ENCODE measurements at places on chromosomes 5 and 9. TPM values are rescaled to one million over a fixed set of nuclear protein-coding genes. Genes with fewer than 3 reads are reported as not detected.

The SPINK4 gene
- not detected for polyA plus RNA-seq

The TMEM252 gene
- not detected for polyA plus RNA-seq

The WDR38 gene
- not detected for polyA plus RNA-seq

The ADGRD2 gene
- not detected for polyA plus RNA-seq

The DRD1 gene
- not detected for polyA plus RNA-seq

The ITGA1 gene
- polyA plus RNA-seq: 1.2 TPM

The CARTPT gene
- not detected for polyA plus RNA-seq

GRCh38 chr5:57902095-57902494, 419.5 kb upstream of the ACTBL2 start:
- no peak overlapping the region for H3K27ac ChIP-seq
- no peaks in the 10 kb centered on the region for H3K4me1 ChIP-seq
- DNase-seq: no peak
- H3K4me3 ChIP-seq: no peak overlapping the region
- H3K27me3 ChIP-seq: no peaks in the 10 kb centered on the region
- H3K36me3 ChIP-seq: no peaks in the 10 kb centered on the region

DNA sequence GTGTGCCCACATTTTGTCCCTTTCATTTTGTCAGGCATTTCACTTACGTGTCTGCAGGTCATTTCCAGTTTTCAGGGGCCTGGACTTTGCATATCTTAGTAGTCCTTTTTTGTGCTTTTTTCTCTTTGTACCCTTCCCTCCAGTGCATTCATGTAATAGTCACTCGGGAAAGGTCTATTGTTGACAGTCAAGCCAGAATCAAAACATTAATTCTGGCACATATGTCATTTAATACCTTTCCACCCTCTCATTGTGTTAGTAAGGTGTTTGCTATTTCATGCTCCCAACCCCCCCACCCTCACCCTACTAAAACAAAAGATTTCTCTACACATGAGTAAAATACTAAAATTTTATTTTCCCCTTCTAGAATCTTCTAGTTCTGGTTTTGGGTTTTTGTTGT, 42.7 kb downstream of the UGCG start:
- H3K27me3 ChIP-seq: no peaks in the 10 kb centered on the region
- H3K27ac ChIP-seq: no peak overlapping the region
- H3K4me3 ChIP-seq: no peak overlapping the region
- no peak for DNase-seq
- H3K36me3 ChIP-seq: peaks cover 4% of the 10 kb centered on the region

DNA sequence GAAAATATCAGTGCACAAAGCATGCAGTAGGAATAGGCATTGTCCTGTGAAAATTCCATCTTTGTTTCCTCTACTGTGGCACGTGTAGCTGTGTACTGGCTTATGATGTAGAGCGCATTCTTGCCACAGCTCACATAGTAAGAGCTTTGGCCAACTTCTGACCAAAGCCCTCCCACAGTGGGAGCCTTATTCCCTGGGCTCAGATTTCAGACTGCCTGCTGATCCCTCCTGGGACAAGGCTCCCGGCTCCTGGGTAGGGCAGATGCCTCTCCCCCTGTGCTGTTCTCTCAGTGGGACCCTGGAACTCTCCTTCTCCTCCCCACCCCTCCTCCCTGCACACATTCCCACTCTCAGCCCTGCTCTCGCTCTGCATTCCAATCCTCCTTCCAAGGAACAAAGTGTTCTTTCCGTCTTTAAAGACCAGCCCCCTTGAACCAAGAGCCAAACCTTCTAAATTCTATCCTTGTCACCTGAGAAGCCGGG, 17.5 kb downstream of the LCP2 start:
- no peaks in the 10 kb centered on the region for H3K27me3 ChIP-seq
- H3K27ac ChIP-seq: no peak overlapping the region
- no peak overlapping the region for H3K4me3 ChIP-seq

DNA sequence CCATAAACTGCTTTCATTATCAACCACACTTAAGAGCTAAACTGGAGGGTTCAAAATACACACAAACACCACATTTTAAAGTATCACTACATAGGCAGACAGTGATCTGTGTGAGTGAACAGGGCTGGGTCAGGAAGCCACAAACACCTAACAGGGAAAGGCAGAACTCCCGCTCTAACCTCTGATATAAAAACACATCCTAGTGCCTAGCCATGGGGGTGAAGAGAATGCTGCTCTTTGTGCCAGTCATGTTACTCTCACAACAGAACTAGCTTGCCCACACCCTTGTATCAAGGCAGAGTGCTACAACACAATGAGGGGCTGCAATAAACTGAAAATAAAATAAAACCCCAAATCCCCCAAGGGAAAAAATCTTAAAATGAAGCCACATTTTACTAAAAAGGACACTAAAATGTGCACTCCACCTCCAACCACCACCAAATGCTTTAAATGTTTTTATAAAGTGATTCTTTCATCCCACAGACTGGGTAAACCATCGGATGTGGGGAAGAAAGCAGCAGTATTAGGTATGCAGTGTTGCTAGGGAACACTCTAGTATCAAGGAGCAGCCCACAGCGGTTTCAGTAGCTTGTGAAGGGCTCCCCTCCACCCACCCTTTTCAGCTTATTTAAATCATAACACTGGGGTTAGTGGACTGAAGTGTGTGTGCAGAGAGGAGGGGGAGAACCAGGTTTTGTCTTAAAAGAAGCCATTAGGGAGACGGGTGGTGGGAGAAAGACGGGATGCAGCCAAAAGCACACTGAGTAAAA, 64.5 kb downstream of the TMEM161B start:
- no peak overlapping the region for H3K27ac ChIP-seq
- H3K4me1 ChIP-seq: no peaks in the 10 kb centered on the region
- no peak overlapping the region for H3K4me3 ChIP-seq

DNA sequence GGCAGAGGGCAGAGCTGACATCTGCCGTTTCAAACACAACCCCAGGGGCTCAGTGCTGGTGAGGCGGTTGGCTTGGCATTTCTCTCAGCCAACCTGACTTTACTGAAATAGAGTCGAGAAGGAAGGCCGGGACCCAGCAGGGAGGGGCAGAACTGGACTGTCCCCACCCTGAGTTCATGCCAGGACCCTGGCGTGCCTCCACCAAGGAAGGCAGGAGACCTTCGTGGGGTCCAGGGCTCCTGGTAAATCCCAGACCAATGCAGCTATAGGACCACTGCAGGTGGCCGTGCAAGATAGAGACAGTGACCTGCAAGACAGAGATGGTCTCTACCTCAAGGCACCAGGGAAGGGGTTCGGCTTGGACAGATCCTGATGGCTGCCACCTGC, 132.9 kb downstream of the ROR2 start:
- no peak for DNase-seq
- H3K27ac ChIP-seq: no peak overlapping the region
- no peak overlapping the region for H3K4me3 ChIP-seq
- H3K27me3 ChIP-seq: no peaks in the 10 kb centered on the region
- H3K4me1 ChIP-seq: no peaks in the 10 kb centered on the region

DNA sequence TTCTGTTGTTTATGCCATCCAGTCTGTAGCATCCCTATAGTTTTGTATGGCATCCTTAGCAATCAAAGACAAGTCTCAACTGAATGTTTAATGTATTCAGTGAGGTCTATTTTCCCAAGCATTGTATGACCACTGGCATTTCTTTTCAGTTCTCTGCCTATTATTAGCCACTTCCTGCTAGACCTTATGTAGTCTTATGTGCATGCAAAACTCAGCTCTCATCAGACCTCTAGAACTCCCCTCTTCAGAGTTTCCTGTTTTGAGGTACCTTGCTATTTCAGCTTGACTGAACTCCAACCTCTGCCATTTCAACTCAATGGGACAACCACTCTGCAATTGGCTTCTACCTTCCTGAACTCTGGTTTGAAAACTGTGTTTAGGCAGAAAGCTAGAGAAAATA, 113.2 kb downstream of the SLC25A46 start:
- DNase-seq: no peak
- no peak overlapping the region for H3K27ac ChIP-seq
- no peaks in the 10 kb centered on the region for H3K27me3 ChIP-seq
- no peaks in the 10 kb centered on the region for H3K4me1 ChIP-seq
- H3K4me3 ChIP-seq: no peak overlapping the region
- no peaks in the 10 kb centered on the region for H3K36me3 ChIP-seq

GRCh38 chr5:117953272-117953671, 1035.1 kb downstream of the DTWD2 start:
- no peaks in the 10 kb centered on the region for H3K4me1 ChIP-seq
- no peak for DNase-seq
- no peak overlapping the region for H3K4me3 ChIP-seq
- H3K27ac ChIP-seq: no peak overlapping the region
- no peaks in the 10 kb centered on the region for H3K27me3 ChIP-seq
- H3K36me3 ChIP-seq: no peaks in the 10 kb centered on the region

DNA sequence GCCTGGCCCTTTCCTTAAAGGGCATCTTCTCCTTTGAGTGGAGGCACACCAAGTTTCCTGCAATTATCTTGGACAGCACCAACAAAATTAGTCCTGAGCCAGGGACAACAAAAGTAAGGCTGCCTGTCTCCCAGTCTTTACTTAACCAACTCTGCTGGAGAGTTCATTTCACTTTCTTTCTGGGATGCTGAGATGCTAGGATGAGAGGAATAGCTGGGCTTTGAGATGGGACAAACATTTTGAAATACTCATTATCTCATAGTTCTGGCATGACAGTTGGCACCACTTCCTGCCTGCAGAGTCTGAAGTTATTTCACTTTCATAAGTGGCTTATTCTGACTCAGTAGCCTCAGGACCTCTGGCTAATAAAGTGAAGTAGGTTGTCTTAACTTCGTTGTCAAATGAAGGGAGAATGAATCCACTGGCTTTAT, 157.0 kb downstream of the C9orf152 start:
- peaks cover 1% of the 10 kb centered on the region for H3K36me3 ChIP-seq
- no peaks in the 10 kb centered on the region for H3K27me3 ChIP-seq
- peak overlapping the region; percentile 98 for H3K27ac ChIP-seq

DNA sequence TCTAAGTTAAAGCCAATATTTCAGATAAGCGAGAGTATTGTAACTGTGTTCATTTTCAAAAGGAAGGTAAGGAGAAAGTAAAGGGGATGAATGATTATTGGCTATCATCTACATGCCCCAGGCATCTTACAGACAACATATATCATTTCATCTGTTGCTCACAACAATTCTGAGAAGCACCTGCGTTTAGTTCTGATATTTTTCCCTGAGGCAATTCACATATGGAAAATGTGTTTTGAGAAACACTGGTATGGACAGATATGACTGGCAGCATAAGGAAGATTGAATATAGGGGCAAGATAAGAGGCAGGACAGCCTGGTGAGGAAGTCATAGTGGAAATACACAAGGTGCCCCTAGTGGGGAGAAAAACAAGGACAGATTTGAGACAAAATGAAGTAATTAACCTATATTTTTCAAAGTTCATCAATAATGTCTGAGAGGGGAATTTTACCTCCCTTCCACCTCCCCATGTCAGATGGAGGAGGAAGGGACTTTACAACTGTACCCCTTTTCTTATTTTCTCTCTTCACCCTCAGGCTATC, 87.7 kb upstream of the TRIM32 start:
- no peaks in the 10 kb centered on the region for H3K27me3 ChIP-seq
- no peak overlapping the region for H3K4me3 ChIP-seq
- H3K36me3 ChIP-seq: no peaks in the 10 kb centered on the region
- DNase-seq: no peak
- no peak overlapping the region for H3K27ac ChIP-seq
